T-cell (primary cell): ENCODE measurements at places on chromosomes 7 and 10. TPM values are rescaled to one million over a fixed set of nuclear protein-coding genes. Genes with fewer than 3 reads are reported as not detected.

PIP gene
- not detected for total RNA-seq

YKT6 gene
- total RNA-seq = 60.2 TPM

GRCh38 chr7:1432411-1433082, 26.7 kb downstream of the MICALL2 start:
- peak; percentile 58 for DNase-seq

- DNase-seq = no peak
Observed at GRCh38 chr10:88478256-88478655, 104.9 kb downstream of the RNLS start.

CYP2C18 gene
- total RNA-seq = not detected

DNA sequence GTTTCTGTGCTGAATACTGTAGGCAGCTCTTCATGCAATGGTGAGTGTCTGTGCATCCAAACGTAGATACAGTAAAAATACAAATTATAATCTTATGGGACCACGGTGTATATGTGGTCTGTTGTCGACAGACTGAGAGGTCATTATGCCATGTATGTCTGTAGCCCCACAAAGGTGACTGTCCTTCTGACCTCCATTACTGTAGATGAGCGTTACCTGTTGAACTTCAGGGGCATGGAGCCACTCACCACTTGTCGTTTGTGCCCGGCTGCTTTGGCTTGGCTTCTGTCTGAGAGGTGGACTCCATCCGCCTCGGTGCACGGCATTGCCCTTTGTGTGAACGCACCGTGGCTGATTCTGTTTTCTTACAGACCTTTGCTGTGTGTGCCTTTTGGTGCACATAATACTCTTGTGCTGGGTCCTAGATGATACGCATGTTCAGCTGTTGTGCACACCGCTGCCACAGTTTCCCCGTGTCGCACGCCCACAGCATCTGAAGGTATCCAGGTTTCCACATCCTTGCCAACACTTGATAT, 2.9 kb downstream of the UBE3C start:
- DNase-seq = no peak

ADRA2A gene
- 0.13 TPM for total RNA-seq

DNA sequence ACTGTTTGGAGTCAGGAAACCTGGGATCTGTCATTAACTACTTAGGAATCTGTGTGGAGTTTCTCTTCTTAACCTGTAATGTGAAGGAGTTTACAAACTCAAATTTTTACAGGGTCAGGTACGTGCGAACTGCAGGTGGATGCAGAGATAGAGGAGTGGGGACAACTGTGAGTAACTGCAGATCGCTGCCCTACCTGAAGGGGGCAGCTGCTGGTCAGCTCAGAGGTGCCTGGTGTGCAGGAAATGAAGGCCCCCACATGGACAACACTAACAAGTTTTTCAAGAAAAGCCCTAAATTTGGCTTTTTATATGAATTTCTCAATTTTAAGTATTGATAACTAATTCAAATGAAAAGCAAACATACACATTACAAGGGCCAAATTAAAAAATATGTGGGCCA, 380.0 kb downstream of the REEP3 start:
- DNase-seq = no peak

OR13A1 gene
- total RNA-seq = not detected

- DNase-seq = no peak
Observed at GRCh38 chr10:88243836-88244730, 339.0 kb downstream of the RNLS start.

SCIN gene
- 0.05 TPM for total RNA-seq

LRRC4 gene
- total RNA-seq = 0.18 TPM

- DNase-seq = peak; percentile 17
Observed at GRCh38 chr10:131972474-131973071, 9.2 kb downstream of the BNIP3 start.

GARIN1A gene
- 3.7 TPM for total RNA-seq

WDR86 gene
- 10.1 TPM for total RNA-seq

SUN3 gene
- total RNA-seq = 0.90 TPM

KBTBD2 gene
- total RNA-seq = 55.2 TPM

DNA sequence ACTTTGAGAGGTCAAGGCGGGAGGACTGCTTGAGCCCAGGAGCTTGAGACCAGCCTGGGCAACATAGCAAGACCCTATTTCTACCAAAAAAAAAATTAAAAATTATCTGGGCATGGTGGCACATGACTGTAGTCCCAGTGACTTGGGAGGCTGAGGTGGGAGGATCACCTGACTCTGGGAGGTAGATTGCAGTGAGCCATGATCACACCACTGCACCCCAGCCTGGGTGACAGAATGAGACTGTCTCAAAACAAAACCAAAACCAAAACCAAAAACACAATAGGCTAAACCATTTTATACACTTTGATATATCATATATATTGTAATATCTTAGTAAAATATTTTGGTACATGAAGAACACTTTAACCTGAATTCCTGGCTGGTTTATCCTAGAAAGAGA, 101.6 kb downstream of the RAPGEF5 start:
- DNase-seq = no peak

GRCh38 chr7:140475747-140476333, 3.5 kb downstream of the MKRN1 start:
- DNase-seq = peak; percentile 40

GRCh38 chr7:86668315-86668714, 24.6 kb downstream of the GRM3 start:
- no peak for DNase-seq

- no peak for DNase-seq
Observed at GRCh38 chr10:122132331-122132755, 138.8 kb upstream of the BTBD16 start.

GRCh38 chr10:110684800-110685446, 40.8 kb downstream of the RBM20 start:
- DNase-seq = no peak

ANAPC16 gene
- 119 TPM for total RNA-seq

- DNase-seq = no peak
Observed at GRCh38 chr7:20197837-20198236, 19.3 kb downstream of the MACC1 start.

UBTD1 gene
- total RNA-seq = 2.4 TPM

DNA sequence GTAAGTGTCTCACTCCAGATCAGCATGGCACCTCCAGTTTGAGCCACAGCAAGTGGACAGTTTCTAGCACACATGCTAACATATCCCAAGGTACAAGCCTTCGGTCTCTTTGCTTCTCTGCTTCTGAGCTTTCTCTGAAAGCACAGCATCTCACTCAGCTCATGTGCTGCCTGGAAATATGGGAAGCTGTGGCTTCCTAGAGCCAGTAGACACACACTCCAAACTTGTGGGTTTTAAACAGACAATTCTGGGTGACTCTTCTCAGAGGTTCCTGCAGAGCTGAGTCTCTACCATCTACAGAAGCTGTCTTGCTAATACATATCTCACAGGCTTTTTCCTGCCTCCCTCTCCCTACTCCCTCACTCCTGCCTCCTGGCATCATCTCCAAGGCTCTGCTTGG, 23.9 kb upstream of the TMEM273 start:
- no peak for DNase-seq

ACTL6B gene
- not detected for total RNA-seq

- no peak for DNase-seq
Observed at GRCh38 chr7:127648986-127649385, 3.0 kb upstream of the SND1 start.

GRCh38 chr10:31980471-31980870, 51.8 kb upstream of the ARHGAP12 start:
- no peak for DNase-seq

EPHA1 gene
- 37.1 TPM for total RNA-seq

MRLN gene
- not detected for total RNA-seq

MTG1 gene
- 46.7 TPM for total RNA-seq

FAM185A gene
- 7.2 TPM for total RNA-seq

- DNase-seq = no peak
Observed at GRCh38 chr7:95365151-95365550, 31.0 kb downstream of the PON3 start.

- no peak for DNase-seq
Observed at GRCh38 chr7:91250706-91251105, 13.5 kb upstream of the FZD1 start.

DNA sequence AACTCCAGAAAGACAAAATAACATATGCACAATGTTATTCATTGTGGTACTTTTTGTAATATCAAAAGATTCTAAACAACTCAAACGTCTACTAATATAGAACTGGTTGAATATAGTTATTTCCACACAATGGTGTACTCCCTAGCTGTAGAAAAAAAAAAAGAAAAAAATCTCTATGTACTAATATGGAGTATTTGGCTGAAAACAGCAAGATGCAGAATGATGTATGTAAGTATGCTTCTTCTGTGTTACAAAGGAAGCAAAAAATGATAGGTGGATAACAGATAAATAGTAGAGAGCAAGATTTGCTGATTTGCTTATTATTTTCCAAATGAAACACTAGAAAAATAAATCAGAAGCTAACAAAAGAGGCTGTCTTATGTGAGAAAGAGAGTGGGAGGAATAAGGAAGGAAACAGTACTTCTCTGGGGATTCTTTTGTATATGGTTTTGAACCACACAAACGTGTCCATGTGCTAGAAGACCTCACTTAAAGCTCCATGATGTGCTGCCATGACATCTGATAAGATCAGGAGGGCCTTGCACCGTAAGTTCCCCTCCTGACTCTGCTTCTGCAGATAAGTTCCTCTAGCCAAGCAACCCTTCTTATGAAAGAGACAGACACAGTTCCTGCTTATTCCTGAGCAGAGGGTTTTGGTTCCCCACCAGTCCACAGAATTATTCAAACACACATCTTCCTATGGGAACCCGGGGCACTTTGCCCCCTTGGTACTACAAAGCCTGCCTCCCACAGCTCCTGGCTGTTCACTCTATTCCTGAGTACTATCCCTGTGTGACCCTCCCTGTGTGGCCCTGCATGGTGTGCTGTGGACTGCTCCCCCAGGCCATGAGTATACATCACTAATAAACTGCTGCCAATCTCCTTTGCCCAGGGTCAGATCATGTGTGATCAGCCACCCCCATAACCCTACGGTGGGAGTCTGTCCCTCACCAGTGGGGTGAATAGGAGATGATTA, 159.1 kb downstream of the CCDC71L start:
- DNase-seq = no peak

DNA sequence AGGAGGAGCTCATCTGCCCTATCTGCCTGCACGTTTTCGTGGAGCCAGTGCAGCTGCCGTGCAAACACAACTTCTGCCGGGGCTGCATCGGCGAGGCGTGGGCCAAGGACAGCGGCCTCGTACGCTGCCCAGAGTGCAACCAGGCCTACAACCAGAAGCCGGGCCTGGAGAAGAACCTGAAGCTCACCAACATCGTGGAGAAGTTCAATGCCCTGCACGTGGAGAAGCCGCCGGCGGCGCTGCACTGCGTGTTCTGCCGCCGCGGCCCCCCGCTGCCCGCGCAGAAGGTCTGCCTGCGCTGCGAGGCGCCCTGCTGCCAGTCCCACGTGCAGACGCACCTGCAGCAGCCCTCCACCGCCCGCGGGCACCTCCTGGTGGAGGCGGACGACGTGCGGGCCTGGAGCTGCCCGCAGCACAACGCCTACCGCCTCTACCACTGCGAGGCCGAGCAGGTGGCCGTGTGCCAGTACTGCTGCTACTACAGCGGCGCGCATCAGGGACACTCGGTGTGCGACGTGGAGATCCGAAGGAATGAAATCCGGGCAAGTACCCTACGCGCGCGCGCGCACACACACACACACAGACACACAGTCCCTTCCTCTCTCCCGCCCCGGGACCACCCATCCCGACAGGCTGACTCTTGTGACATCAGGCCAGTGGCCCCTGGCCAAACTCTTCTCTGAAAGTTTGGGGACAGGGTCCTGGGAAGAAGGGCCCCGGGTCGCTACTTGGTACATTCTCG, 538 bp downstream of the TRIM8 start:
- peak; percentile 73 for DNase-seq

GRCh38 chr7:133135451-133135850, 53.6 kb upstream of the CHCHD3 start:
- DNase-seq = no peak

CDK5 gene
- 5.3 TPM for total RNA-seq

OPN1SW gene
- total RNA-seq = not detected

DNA sequence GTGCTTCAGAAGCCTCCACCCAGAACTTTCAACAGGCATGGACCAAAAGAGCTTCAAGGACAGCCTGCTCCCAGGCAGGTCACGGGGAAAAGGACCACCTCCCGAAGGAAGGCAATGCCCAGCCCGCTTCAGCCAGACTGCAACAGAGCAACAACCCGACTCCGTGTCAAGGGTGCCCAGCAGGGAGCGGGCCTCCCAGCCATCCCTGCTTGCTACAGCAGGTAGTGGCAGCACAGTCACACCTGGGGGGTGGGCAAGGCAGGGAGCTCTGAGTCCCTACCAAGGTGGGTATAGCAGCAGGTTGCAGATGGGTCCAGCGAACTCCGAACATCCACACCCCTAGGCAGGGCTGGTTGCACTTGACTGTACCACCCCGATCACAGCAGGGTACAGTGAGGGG, 467.8 kb upstream of the PFKP start:
- DNase-seq = no peak

DNA sequence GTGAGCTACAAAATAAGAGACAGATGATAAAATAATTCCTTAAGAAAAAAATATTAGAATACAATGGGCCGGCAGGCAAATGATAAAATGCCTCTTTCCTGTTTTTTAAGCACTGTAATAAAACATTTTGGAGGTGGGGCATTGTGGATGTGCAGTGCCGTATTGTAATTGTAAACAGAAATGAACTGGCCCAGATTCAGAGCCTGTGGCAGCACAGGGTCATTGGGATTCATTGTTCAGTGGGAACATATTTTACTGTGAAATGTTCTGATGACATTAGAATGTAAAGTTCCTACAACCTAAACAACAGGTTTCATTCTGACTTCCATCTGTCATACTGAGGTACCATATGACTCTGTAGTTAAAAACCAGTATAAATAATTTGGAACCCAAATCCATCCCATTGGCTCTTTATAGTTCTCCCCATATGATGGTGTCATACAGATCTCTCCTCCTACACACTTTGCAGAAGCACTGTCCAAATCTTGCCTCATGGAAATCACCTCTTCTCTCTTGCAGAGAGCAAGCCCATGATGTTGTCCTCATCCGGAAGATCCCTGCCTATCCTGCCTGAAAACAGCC, 264.6 kb downstream of the WDR37 start:
- DNase-seq = no peak

SERPINE1 gene
- 0.79 TPM for total RNA-seq

GRCh38 chr7:145092766-145093165, 256.9 kb upstream of the TPK1 start:
- DNase-seq = no peak

DNA sequence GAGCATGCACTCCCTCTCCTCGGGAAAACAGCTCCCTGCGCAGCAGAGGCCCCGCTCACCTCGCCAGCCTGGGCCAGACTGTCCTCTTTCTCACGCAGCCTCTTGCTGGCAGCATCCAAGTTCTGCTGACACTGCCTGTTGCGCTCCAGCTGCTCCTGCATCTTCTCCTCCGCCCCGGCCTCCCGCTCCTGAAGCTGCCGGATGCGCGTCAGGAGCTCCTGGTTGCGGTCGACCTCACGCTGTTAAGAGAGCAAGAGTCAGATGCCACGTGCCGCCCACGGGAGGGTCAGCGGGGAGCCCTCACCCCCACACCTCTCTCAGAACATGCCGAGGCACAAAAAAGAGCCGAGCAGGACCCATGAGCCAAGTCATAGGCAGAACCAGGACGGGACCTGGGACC, 10.2 kb downstream of the MAD1L1 start:
- DNase-seq = no peak

TDRD1 gene
- total RNA-seq = 0.12 TPM

OR2A1 gene
- total RNA-seq = not detected

ANKRD30A gene
- not detected for total RNA-seq

- no peak for DNase-seq
Observed at GRCh38 chr7:6709808-6710207, 3.1 kb upstream of the ZNF12 start.
